Osteoblast (primary cell): ENCODE measurements at places on chromosomes 16 and 17.

DNA sequence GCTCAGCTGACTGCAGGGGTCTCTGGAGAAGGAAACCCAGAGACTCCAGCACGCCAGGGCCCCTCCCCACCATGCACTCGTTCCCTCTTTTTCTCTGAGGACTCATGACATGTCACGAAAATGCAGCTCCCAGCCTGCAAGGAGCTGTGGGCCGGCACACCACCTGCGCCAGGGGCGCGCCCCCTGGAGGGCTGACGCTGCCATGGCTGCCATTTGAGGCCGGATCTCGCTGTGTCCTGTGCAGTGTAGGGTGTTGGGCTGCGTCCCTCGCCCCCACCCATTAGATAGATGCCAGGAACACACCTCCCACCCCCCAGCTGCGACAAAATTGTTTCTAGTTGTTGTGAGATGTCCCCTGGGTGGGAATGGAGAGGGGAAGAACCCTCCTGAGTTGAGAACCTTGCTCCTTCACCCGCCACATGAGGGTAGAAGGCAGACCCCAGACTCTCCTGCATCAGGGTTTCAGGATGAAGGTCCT, 8.2 kb downstream of the SYNGR2 start:
- peak; percentile 92 for DNase-seq

DNA sequence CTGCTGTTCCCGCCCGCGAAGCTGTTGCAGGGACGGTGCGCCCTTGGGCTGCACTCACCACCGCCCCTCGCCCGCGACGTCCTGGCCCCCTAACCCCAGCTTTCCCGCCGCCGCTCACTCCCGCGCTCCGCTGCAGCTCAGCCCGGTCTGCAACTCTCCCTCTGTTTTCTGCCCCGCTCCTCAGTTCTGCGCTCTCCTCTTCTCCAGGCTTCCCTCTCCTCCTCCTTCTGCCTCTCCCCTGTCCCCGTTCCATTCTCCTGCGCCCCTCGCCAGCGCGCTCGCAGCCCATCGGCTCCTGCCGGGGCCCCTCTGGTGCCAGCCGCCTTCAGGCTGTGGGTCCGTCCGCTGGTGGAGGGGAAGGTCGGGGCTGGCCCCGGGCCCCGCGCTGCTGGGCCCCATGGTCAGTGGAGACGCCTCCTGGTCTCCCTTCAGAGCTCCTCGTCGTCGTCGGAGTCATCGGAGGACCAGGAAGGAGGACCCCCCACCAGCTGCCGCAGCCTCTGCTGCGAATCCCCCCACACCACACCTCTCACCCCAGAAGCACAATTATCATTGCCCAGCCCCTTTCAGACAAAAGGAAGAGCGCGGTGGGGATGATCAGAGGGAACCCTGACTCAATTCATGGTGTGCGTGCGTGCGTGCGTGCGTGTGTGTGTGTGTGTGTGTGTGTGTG, 223.2 kb upstream of the FOXF1 start:
- no peak for DNase-seq

DNA sequence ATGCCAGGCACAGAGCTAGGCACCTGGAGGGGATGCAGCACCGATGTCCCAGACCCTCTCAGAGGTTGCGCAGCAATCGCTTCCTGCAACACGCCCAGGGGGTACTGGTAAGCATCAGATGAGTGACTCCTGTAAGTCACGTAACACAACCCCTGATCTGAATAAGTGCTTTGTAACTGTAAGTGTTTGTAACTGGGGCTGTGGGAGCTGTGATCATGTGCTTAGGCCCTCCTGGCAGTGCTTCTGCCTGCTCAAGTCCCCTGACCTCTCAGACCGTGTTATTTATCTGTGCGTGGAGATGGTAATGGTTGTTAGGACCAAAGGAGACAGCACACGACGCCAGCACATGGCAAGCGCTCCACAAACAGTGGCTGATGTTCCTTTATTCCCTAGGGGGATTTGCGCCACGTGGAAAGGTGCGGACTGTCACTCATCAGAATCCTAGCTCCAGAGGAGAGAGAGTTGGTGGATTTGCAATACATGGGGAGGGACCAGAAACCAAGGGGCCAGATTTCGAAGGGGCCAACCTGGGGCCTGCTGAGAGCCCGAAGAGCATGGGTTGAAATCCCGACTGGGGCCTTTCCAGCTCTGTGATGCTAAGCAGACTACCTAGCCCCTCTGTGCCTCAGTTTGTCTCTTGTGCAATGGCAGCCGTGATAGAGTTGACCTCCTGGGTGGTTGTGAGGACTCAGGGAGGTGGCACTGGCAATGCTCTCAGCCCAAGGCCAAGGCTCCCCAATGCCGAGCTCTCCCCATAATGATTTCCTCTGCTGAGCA, 151.8 kb downstream of the IRF8 start:
- peak; percentile 39 for DNase-seq

DNA sequence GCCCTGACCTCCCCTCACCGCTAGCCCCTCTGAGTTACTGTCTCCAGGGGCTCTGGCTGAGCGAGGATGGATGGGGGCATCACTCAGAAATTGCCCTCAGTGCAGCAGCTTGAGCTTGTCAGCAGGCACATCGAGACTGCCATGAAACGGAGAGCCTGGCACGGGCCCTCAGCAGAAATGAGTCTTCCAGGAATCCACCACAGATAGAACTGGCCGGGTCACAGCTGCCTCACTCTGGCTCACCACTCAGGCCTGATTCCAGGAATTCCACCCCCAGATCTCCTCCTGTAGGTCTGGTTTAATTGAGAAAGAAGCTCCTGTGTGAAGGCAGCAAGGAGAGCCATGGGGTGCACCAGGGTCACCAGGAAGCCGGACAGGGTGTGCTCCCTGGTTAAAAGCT, 85.5 kb downstream of the GSG1L start:
- peak; percentile 83 for DNase-seq

DNA sequence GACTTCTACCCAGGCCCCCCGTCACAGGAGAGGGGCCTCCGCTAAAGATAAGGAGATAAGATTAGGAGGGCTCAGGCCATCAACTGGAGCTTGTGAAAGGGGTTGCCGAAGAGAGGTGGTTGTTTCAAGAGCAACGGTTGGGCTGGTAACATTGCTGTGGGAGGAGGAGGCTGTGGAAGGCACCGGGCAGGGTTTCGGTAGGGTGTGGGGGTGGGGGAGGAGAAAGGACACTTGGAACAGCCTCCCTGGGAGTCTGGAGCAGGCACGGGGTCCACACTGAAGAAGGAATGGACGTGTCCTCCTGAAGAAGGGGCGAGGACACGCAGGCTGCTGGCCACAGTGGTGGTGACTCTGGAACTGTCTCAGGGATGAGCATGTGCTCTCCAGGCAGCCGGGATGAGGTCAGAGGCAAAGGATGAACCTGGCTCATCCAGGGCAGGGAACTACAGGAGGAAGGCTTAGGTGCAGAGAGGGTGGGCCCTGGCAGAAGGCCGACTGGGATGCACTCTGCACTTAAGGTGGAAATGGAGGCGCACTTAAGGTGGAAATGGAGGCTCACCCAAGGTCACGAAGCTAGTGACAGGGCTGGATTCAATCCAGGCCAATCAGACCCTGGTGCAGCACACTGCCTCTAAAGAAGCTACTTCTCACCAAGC, 1.2 kb upstream of the EPX start:
- no peak for DNase-seq

- no peak for DNase-seq
These were observed 613 bp downstream of the ECI1 start for GRCh38 chr16:2250652-2251295.

GRCh38 chr17:17844079-17844478, 7.3 kb upstream of the SREBF1 start:
- peak; percentile 75 for DNase-seq

GRCh38 chr17:76383546-76384221, 725 bp upstream of the SPHK1 start:
- peak; percentile 95 for DNase-seq

GRCh38 chr16:61590577-61590976, 445.7 kb downstream of the CDH8 start:
- no peak for DNase-seq

DNA sequence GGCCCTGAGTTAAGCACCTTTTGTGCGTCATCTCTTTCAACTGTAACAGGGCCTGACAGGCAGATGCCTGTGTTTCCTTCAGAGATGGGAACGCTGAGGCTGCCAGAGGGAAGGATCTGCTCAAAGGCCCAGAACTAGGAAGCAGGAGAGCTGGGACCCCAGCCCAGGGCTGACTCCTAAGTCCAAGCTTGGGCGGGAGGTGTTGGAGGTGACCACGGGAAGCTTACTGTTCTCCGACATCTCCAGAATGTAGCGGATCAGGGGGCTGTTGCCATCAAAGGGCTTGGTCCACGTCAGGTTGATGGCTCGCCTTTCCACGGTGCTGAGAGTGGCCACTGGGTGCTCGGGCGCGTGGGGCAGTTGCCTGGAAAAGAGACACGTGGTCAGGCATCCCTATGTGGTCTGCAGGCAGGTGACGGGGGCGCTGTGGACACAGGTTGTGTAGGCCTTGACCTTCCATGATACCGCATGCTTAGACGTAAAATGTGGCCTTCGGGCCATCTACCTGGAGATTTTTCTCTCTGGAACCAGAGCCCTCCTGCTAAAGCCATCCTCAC, 111.4 kb upstream of the CDC42EP4 start:
- peak; percentile 73 for DNase-seq

GRCh38 chr17:32927724-32928585, at the start of gene TMEM98:
TSS of gene TMEM98 (plus strand) at chr17:32928153. CDS start at chr17:32931529, 3,376 bp downstream.
- DNase-seq = peak; percentile 93

- no peak for DNase-seq
These were observed 2.0 kb downstream of the ADAT1 start for GRCh38 chr16:75621170-75621477.

GRCh38 chr17:50618300-50618699, 16.4 kb upstream of the ABCC3 start:
- DNase-seq = peak; percentile 93

- peak; percentile 98 for DNase-seq
These were observed 1.7 kb downstream of the HS3ST3B1 start for GRCh38 chr17:14302431-14303099.

DNA sequence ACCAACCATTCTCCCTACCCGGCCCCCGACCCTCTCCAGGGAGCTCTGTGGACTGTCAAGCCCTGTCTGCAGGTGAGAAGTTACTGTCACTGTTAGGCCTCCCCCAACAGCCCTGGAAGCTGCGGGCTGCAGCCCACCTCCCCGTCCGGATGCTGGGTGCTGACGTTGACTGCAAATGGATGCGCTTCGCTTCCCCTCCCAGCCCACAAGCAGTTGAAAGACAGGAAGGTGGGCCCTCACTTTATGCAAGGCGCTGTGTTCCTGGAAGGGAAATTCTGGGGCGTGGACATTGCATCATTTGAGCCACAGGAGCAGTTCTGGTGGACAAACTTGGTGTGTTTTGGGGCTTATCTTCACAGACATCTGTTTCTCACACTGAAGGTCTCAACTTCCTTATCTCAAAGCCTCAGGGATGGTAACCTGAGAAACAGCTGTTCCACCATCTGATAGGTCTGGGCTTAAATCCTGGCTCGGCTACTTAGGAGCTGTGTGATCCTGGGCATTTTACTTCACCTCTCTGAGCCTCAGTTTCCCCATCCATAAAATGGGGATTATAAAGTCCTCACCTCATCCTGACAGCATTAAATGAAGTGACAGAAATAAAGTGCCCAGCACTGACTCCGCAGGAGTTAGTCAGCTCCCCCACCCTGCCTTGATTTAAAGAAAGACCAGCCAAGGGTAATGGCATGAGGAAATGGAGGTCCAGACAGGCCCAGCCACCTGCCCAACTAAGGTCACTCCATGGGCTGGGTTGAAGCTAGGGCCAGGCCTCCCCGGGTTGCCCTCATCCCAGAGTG, 4.6 kb upstream of the DRC7 start:
- DNase-seq = peak; percentile 69

- DNase-seq = peak; percentile 30
These were observed 3.7 kb downstream of the RPH3AL start for GRCh38 chr17:348692-349425.

GRCh38 chr17:7479213-7480088, at the start of gene ZBTB4:
TSS of gene ZBTB4 (minus strand) at chr17:7479631. CDS start at chr17:7466801, 12,830 bp downstream.
- DNase-seq = peak; percentile 94

DNA sequence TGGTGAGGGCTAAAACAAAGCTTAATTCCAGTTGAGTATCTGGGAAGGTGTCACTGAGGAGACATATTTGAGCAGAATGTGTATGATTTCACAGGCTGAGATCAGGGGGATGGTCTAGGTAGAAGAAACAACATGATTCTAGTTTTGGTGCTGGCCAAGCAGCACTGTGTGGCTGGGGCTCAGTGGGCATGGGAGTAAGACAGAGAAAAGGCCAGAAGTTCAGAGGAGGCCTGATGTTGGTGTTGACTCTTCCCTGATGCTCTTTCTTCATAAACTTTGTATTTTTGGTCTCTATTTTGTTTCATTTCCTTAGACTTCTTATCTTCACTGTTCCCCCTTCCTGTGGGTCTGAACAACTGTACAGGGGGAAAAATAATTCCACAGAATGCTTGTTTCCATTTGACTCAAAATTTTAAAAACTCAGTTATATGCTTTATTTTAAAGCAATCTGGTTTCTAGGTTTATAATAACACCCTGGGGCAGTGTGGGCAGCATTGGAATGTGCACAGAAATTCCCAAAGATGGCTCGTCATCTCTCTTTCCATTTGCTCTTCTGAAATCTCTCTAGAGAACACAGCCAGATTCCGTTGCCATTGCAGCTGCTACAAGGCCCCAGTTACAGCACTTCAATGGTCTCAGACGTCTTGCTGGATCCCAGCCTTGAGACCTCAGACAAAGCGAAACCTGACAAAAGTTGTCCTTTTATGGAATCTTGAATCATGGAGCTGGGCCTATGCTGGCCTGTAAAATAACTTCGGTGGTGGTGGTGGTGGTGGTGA, 68.3 kb downstream of the SNX11 start:
- peak; percentile 89 for DNase-seq

- peak; percentile 62 for DNase-seq
These were observed 19.6 kb upstream of the PDK2 start for GRCh38 chr17:50075446-50076032.

- no peak for DNase-seq
These were observed 57.9 kb downstream of the ARSG start for GRCh38 chr17:68349157-68349556.

GRCh38 chr17:73105431-73105830, 12.9 kb upstream of the SLC39A11 start:
- DNase-seq = no peak

DNA sequence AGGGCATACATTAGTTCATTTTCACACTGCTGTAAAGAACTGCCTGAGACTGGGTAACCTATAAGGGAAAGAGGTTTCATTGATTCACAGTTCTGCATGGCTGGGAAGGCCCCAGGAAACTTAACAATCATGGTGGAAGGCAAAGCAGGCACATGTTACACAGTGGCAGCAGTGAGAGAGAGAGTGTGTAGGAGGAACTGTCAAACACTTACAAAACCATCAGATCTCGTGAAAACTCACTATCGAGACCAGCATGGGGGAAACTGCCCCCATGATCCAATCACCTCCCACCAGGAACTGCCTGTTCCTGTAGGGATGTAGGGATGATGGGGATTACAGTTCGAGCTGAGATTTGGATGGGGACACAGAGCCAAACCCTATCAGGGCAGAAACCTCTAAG, 17.2 kb downstream of the NUBP1 start:
- no peak for DNase-seq
